Dermis lymphatic vessel endothelial cell (primary cell): ENCODE measurements at places on chromosomes 13 and 19. TPM values are rescaled to one million over a fixed set of nuclear protein-coding genes. Genes with fewer than 3 reads are reported as not detected.

VSTM2B gene
- not detected in 2 replicates for total RNA-seq

EDDM13 gene
- 1.4 and 3.7 TPM in 2 replicates for total RNA-seq

CNMD gene
- total RNA-seq, result not detected in 2 replicates

PRR19 gene
- total RNA-seq, result 0.22 and 0.26 TPM in 2 replicates
